ENCODE measurements at places on chromosomes 2 and 18. TPM values are rescaled to one million over a fixed set of nuclear protein-coding genes. Genes with fewer than 3 reads are reported as not detected.

Gene GAL3ST2
- total RNA-seq: not detected

Gene ANKRD62
- total RNA-seq: not detected

Gene MYO1B
- total RNA-seq: 165 TPM

Gene SCN2A
- total RNA-seq: 2.8 TPM

Gene SP140
- total RNA-seq: not detected

Gene KCNK3
- total RNA-seq: 0.08 TPM

Gene GPR39
- total RNA-seq: 5.7 TPM

Gene HOXD13
- not detected for total RNA-seq

Gene TBR1
- under 0.01 TPM for total RNA-seq

Gene MROH2A
- total RNA-seq: not detected

Gene HTR2B
- not detected for total RNA-seq

Gene OR6B2
- total RNA-seq: not detected

Gene DSEL
- 4.8 TPM for total RNA-seq

Gene SCYGR4
- not detected for total RNA-seq

Gene MC5R
- not detected for total RNA-seq

Gene HEATR5B
- total RNA-seq: 18.8 TPM

Gene SCG2
- total RNA-seq: not detected

Gene RPIA
- total RNA-seq: 5.8 TPM

Gene R3HDM1
- total RNA-seq: 17.3 TPM

Gene ANKRD44
- total RNA-seq: 10.2 TPM

Gene CRYGC
- total RNA-seq: not detected

Gene DNAJC5G
- total RNA-seq: not detected

Data from mammary epithelial cell (primary cell).